ENCODE measurements at places on chromosomes 4 and X.

DNA sequence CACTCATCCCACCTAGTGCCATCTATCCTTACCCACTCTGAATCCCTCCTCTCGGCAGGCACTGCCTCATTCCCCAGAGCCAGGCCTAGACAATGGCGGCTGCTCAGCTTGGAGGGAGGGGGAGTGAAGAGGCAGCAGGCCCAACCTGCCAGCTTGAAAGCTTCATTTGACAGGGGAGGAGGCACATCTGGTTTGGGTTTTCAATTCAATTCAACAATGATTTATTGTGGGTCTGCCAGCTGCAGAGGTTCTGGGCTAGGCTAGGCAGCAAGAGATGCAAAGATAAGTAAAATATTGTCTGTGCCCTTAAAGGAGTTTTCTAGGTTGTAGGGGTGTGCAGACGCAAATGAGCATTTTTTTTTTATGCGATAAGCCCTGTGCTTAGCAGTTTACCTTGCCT lies 58.5 kb downstream of the RTL9 start:
- DNase-seq = no peak

- DNase-seq = no peak
Observed at GRCh38 chr4:137274404-137274803, 257.9 kb downstream of the PCDH18 start.

- DNase-seq = no peak
Observed at GRCh38 chrX:134603806-134604700, 54.2 kb downstream of the PLAC1 start.

DNA sequence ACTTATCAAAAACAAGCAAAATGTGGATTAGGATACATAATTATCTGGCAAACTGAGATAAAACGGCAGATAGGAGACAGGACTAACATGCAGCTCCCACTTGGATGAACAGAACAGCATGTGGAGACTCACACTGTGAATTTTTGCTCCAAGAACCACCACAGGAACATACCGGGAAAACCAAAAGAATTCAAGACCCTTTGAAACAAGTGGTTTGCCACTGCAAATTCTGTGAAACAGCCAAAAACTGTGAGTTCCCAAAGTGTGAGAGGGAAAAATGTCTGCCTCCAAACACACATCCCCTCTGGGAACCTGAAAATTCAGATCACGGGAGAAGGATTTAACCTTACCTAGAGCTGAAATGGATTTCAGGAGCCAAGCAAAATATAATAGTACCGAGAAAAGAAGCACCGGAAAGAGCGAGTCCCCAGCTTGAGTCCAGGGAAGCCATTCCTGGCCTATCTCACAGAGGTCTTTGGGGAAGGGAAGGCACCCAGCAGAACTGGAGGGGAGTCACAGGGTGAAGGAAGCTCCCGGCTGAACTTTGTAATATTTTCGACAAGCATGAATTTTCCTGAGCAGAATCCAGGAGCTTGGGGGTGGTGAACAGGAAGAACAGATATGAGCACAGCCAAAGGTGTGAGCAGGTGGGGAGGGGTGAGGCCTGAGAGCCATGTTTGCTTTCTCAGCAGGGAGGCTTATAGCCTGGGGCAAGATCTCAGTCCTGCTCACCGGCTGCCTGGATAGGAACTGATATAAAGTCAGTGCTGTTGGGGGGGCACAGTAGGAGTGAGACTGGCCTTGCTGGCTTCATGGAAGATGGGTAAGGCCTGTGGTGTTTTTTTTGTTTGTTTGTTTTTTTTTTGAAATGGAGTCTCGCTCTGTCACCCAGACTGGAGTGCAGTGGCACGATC lies 23.9 kb downstream of the MANBA start:
- DNase-seq = no peak

- DNase-seq = no peak
Observed at GRCh38 chrX:68571610-68572311, 72.9 kb downstream of the YIPF6 start.

GRCh38 chrX:43716696-43717095 lies 60.6 kb downstream of the MAOA start:
- DNase-seq = no peak

DNA sequence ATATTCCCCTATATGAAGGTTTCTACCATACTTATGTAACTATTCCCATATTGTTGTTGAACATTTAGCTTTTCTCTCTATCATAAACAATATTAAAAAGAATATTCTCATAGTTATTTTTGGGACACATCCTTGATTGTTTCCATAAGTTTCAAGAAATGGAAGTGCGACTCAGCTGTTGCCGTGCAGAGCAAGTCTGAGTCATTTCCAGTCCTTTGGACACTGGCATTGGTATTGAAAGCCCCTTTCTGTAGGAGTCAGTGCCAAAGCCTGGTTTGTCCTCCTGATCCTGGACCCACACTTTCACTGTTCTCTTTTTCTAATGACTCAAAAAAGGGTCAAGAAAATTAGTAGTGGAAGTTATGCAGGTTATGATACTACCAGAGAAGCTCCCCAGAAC lies 108.3 kb upstream of the DIAPH2 start:
- no peak for DNase-seq

DNA sequence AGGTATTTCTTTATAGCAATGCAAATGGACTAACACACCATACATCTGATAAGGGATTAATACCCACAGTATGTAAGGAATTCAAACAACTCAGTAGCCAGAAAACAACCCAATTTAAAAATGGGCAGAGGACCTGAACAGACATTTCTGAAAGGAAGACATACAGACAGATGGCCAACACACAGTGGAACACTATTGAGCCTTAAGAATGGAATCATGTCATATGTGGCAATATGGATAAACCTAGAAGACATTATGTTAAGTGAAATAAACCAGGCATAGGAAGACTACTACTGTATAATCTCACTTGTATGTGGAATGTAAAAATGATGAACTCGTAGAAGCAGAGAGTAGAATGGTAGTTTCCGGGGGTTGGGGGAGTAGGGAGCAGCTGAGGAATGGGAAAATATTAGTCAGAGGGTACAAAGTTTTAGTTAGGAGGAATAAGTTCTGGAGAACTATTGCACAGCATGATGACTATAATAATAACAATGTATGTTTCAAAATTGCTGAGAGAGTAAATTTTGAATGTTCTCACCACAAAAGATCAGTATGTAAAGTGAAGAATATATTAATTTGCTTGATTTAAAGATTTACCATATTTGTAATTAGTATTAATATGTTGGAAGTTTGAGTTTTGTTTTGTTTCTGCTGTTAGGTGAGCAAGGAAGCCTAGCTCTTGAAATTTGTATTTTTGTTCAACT lies 25.2 kb downstream of the WDR44 start:
- DNase-seq = no peak

GRCh38 chr4:152862608-152863007 lies 73.5 kb upstream of the FHDC1 start:
- no peak for DNase-seq

GRCh38 chr4:34138385-34138784 lies 2105.9 kb downstream of the ARAP2 start:
- DNase-seq = no peak

DNA sequence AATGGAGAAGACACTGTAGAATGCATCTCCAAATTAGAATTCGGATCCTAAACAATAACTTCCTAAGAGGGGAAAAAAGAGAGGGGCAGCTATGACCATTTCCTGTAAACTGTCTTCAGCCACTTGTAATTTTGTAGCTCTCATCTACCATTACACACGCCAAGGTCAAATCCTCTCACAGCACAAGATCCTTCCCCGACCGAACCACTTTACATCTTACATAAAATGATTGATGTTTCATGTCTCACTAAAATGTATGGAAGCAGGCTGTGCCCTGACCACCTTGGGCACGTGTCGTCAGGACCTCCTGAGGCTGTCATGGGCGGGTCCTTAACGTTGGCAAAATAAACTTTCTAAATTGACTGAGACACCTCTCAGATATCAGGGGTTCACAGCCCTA lies 24.1 kb upstream of the PBDC1 start:
- DNase-seq = no peak

GRCh38 chr4:184234155-184234554 lies 16.5 kb upstream of the ENPP6 start:
- no peak for DNase-seq

GRCh38 chrX:14825851-14826250 lies 47.0 kb downstream of the FANCB start:
- DNase-seq = no peak

GRCh38 chr4:11079171-11079570 lies 349.5 kb downstream of the HS3ST1 start:
- no peak for DNase-seq

DNA sequence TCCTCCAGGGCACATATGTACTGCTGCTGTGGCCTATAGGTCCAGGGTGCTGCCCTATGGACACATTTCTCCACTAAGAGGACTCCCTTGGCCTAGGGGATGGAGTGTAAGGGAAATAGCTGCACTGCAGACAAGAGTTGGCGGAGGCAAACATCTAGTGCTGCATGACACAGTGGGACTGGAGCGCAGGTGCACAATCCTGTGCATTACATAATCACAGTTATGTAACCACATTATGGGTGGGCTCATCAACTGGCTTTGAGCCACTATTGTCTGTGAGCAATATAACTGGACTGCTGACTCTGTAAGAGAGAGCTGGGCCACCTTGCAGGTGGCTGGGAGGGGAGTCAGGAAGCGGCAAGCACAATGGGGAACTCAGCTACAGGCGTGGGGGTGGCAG lies 3.2 kb upstream of the TIGD2 start:
- no peak for DNase-seq

- DNase-seq = no peak
Observed at GRCh38 chr4:42391981-42392380, 5.3 kb upstream of the SHISA3 start.

DNA sequence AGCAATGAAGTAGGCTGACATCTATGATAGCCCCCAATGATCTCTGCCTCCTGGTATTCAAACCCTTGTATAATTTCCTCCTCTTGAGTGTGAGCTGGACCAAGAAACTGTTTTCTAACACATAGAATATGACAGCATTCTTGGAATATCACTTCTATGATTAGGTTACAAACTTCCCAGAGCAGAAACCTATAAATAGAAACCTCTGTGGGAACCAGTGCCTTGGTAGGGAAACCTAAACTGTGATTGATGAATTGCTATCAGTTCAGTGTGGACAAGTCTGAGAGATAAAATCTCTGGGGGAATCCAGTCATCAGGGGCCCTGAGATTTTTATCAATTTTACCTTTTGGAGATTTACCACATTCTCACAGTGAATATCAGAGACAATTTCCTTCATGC lies 756.5 kb upstream of the AGA start:
- DNase-seq = no peak

DNA sequence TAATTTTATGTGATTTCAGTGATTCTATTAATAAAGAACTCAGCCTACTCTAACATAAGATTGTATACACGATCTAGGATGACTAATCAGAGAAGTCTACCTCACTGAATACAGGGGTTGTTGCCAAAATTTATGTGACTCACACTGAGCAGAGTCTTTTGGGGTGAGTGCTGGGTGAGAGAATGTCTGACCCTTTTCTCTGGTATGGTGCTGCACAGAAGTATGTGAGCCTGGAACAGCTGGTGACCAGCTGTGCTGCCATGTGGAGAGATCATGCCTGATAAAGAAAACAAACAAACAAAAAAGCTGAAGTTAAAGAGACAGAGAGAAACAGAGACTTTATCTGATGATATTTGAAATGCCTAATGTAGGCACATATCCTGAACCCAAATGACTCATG lies 618.1 kb upstream of the GRIA3 start:
- no peak for DNase-seq

GRCh38 chr4:108772402-108772801 lies 9.5 kb upstream of the ETNPPL start:
- DNase-seq = no peak

- no peak for DNase-seq
Observed at GRCh38 chr4:75229806-75230570, 284.2 kb downstream of the RCHY1 start.

GRCh38 chr4:38858097-38858420 lies 1.4 kb upstream of the TLR6 start:
- no peak for DNase-seq

DNA sequence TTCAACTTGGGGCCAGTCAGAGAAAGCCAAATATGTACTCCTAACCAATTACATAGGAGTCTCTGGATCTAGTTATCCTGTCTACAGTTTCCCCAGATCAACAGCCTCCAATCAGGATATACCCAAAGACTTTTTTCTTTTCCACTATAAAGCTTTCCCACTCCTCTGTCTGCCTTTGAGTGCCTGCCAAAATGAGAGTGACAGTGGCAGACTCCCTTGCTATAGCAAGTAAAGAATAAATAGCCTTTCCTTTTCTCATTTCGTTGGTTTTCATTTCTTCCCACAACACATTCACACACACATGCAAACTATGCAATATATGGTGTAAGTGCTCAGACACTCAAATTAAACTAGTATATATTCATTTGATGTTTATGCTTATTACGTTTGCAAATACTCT lies 302.4 kb upstream of the TACR3 start:
- DNase-seq = no peak

DNA sequence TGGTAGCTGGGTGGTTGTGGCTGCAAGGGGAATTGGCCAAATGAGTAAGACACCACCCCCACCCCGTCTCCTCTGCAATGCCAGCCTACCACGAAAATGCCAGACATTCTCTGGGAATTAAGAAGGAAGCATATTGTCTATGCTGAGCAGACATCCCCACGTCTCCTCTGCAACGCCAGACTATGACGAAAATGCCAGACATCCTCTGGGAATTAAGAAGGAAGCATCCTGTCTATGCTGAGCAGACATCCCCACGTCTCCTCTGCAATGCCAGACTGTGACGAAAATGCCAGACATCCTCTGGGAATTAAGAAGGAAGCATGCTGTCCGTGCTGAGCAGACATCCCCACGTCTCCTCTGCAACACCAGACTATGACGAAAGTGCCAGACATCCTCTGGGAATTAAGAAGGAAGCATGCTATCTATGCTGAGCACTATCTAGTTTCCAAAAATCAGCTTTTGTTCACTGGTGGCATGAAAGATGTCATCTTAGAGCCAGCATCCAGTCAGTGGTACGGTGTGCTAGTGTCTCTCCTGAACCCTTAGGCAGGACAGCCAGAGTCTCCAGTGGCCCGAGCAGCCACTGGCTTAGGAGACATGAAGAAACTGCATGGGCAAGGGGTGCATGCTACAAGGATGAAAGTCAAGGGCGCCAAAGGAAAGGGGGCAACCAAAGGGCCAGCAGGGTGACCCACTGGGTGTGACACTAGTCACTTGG lies 339.8 kb upstream of the FRG1 start:
- DNase-seq = no peak

DNA sequence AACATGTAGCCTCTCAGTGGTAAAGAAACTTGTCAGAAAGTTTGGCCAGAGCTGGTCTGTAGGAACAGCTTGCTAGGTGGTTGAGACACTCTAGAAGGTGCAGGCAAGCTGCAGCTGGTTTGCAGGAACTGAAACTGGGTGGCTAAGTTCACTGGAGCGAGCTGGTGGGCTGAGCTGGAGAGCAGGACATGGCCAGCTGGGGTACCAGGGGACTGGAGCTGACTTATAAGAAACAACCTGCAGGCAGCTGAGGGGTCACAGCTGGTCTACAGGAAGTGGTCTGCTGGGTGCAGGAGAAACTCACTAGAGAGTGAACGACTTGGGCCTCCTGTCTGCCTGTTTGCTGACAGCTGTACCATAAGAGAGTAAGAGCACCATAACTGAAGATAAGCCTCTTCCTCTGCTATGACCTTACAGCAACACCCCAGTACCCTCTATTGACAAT lies 157.1 kb upstream of the LNX1 start:
- DNase-seq = no peak

All from stimulated activated CD4-positive, alpha-beta T cell treated with anti-CD3 and anti-CD28 coated beads, Interleukin-15, amount 100 ng/mL, for 1 hour (primary cell).